Fibroblast of the aortic adventitia (primary cell): ENCODE measurements at places on chromosomes 7 and 10.

DNA sequence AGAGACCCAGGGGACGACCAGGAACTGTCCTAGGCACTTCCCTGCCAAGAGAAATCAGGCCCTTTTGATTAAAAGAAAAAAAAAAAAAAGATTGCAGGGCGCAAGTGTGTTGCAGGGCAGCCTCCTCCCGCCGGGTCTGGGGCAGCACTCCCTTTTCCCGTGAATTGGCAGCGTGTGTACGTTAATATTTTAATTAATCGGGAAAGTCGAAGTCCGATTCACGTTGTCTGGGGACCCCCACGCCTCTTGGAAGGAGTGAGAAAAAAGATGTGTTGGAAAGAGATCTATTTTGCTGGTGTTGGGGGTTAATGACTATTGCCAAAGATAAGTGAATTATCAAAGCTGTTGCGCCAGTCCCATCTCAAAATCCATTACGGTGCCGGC, 1.3 kb upstream of the EBF3 start:
- no peak for DNase-seq

DNA sequence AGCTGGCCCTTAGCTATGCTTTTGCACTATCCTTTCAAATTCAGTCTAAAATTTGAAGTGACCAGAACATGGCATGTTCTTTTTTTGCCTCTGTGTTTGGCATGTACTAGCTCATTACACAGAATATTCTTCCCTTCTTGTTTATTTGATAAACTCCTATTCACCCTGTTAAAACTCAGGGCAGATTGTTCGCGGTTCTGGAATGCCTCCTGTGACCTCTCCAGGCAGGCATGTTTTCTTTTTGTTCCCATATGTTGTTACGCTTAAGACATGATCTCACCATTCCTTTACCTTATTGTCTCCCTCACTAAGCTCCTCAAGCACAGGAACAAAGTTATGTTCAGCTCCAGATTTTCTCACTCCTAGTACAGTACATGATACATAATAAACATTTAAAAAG, 181.7 kb downstream of the CCSER2 start:
- peak; percentile 34 for DNase-seq

DNA sequence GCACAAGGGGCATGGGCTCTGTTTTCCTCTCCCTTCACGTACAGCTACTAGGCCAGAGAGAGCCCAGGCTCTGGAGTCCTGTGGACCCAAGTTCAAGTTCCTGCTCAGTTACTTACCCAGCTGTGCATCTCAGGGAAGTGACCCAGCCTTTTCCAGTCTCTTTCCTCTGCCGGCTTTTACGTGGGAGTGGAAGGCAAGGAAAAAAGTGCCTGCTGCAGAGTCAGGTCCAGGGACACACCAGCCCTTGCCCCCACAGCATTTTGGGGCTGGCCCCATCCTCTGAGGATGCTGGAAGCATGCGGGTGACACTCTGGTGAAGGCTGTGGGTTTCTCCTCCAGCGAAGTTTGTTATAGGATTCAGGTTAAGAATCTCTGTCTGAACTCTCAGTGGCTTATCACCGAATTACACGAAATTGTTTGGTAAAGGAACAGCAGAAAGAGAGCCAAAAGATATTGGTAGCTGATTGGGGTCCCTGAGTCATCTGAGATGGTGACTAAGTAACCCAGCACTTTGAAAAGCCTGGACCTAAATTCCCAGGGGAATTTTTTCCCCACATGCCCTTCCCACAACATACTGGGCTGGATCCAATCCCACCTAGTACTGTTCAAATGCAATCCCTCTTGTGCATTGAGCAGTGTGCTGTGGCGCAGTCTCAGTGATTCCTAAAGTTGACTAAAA, 424.3 kb downstream of the RPS24 start:
- peak; percentile 96 for DNase-seq

DNA sequence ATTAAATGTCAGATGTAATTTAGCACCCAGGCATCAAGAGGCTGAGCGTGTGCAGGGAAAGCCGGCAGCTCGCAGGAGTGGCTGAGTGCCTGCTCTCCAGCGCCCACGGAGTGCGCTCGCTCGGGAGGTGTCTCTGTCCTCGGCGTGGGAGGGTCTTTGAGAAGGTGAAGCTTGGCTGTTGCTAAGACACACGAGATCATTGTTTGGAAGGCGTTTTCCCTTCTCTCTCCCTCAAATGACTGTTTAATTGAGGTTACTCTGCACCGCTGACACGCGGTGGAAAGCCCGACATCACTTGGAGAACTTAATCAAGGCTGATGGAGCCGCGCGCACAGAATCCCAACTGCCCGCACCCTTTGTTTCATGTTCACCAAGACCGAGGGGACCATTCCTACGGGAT, 414.6 kb downstream of the DNAJB6 start:
- no peak for DNase-seq
